Stimulated activated CD4-positive, alpha-beta T cell treated with anti-CD3 and anti-CD28 coated beads, Interleukin-1b, Interleukin-23, amount 100 ng/mL, for 1 hour (primary cell): ENCODE measurements at places on chromosomes 2 and 18.

DNA sequence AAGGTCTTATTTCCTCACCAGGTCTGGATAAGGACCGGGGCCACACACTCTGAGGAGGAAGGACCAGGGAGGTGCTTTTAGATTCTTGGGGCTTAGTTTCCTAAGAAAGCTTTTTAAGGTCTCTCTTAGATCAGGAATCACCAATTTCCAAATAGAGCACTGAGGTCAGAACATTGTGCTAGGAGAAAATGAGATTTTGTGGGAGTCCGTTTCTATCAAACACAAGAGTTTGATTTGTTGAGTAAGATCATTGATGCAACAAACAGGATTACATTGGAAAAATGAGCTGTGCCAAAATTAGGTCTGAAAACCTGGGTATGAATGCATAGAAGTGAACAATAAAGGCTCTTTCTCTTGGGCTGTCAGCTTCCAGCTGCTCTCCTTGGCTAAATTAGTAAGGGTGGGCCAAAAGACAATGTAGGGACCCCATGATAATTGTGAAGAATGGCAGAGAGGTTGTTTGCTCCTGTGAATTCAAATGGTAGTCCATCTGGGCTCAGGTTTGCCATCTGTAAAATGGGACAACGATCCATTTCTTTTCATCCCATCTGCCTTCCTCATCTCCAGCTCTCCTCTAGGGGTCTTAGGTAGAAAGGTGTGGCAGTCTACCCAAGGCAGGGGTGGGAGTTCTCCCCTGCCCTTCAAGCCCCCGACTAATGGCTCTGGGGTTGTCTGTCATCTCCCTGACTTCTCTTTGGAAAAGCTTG lies 20.0 kb downstream of the IGFBP2 start:
- no peak for DNase-seq

- no peak for DNase-seq
These were observed 66.2 kb downstream of the ATOH8 start for GRCh38 chr2:85819811-85820510.

GRCh38 chr2:219591091-219591490 lies 6.6 kb upstream of the STK11IP start:
- no peak for DNase-seq

GRCh38 chr2:190088917-190089316 lies 26.4 kb upstream of the MSTN start:
- DNase-seq, result no peak

GRCh38 chr18:44880170-44880569 lies 199.5 kb downstream of the SETBP1 start:
- no peak for DNase-seq

GRCh38 chr2:39069136-39069515 lies 51.7 kb downstream of the SOS1 start:
- no peak for DNase-seq

DNA sequence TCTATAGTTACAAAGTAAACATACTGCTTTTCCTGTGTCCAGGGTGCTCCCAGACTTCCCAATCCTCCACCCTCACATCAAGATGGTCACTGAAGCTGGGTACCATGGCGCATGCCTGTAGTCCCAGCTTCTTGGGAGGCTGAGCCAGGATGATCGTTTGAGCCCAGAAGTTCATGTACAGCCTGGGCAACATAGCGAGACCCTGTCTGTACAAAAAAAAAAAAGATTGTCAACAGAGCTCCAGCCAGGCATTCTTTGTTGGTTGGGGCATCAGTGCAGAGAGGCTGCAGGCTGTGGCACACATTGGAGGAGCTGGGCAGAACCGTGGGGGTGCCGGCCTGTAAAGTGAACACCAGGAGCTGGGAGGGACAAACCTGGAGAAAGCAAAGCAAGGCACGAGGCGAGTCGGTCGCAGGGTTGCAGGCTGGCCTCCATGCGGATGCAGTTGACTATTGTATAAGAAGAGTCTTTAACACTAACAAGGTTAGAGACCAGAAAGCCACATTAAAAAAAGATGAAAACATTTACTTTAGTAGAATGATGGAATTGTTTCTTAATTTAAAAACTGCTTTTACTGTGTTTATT lies 51.8 kb downstream of the ACOXL start:
- no peak for DNase-seq

GRCh38 chr2:31192851-31193392 lies 24.4 kb downstream of the CAPN14 start:
- no peak for DNase-seq

- no peak for DNase-seq
These were observed 149.2 kb downstream of the TANC1 start for GRCh38 chr2:159117658-159118057.

- peak; percentile 14 for DNase-seq
These were observed 371.1 kb upstream of the ID2 start for GRCh38 chr2:8310557-8311455.

GRCh38 chr2:112777036-112777435 lies 7.3 kb downstream of the IL1A start:
- no peak for DNase-seq

DNA sequence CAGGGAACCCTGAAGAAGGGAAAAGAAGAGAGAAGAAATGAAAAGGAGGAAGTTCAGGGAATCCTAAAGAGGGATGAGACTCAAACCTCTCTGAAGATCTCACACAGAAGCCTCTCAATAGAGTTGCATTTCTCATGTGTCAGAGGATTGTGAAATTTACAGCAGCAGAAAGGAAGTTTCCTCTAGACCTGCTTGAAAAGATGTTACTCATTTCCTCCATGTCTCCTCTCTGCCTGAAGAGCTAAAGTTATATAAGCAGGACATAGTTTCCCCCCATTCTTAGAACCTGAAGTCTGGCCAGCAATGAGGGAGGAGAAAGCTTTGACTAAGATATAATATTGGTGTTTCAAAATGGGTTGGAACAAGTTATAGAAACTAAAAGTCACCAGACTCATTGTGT lies 1155.6 kb downstream of the LRP1B start:
- DNase-seq, result no peak

- no peak for DNase-seq
These were observed 106.2 kb downstream of the SPOPL start for GRCh38 chr2:138607746-138608145.

GRCh38 chr2:156356014-156356754 lies 23.7 kb upstream of the NR4A2 start:
- DNase-seq, result no peak

- no peak for DNase-seq
These were observed 286.9 kb downstream of the TMX3 start for GRCh38 chr18:68427951-68428401.

DNA sequence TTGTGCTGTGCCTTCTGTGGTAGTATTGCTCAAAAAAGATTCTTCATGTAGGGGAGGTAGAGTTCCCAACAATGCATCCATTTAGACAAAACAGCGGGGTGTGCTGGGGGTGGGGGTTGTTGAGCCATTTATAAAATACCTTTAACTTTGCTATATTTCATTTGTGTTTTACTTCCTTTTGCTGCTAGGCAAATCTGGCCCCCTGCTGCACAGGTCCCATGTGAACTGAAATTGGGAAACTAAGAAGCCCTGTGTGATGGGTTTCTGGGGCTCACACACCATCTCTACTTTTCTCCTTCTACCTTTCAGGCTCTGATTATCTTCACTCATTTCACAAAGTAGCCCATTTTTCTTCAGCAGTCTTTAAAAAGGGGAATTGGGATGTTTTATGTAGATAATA lies 52.7 kb upstream of the ITGA4 start:
- no peak for DNase-seq

DNA sequence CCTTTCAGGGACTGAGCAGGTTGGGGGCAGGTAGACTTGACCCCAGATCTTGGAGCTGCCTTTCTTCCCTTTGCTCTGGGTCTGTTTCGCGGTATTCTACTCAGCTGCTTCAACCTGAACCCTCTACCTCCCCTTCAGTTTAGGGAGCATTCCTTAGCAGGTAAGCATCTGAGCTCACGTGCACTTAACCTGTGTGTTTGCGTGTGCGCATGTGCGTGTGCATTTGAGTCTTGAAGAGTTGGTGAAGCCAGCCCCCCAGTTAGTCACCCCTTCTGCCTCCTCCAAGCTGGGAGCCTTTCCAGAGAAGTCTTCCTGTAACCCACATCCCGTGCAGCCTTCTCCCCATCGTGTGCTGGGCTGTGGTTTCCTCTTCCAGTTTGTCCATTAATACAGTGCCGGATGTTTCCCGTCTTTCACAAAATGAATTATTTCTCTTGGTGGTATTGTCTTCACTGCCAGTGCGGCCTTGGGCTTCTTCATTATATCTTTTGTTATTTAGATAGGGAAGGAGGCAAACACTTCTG lies 33.2 kb downstream of the B3GNT2 start:
- no peak for DNase-seq

DNA sequence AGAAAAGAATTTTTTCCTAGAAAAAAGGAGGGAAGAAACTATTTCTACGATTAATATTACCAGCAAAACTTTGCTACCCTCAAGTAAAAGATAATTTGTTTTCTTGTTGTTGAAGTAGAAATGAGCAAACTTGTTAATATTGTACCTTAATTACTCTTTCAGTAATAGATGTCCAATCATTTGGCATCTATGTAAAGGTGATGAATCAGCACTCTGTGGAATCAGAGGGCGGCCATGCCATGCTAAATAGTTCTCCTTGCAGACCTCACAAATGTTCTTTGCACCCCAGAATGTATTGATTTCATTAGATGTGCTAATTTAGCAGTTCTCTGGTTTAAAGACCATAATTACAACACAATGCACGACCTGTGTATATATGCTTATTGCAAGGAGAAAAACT lies 29.1 kb upstream of the THSD7B start:
- no peak for DNase-seq

GRCh38 chr2:207141386-207141785 lies 24.4 kb downstream of the KLF7 start:
- no peak for DNase-seq

GRCh38 chr2:235371018-235371417 lies 122.8 kb upstream of the AGAP1 start:
- no peak for DNase-seq

DNA sequence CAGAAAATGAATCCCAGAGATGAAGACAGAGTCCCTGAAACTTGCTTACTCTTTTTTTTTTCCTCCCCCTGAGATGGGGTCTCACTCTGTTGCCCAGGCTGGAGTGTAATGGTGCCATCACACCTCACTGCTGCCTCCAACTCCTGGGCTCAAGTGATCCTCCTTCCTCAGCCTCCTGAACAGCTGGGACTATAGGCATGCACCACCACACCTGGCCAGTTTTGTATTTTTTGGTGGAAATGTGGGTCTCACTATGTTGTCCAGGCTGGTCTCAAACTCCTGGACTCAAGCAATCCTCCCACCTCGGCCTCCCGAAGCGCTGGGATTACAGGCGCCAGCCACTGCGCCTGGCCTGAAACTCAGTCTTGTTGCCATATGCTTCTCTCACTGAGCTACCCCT lies 27.8 kb downstream of the IGFBP2 start:
- DNase-seq, result no peak

- DNase-seq, result no peak
These were observed 222.9 kb upstream of the NCKAP5 start for GRCh38 chr2:133791191-133791590.

DNA sequence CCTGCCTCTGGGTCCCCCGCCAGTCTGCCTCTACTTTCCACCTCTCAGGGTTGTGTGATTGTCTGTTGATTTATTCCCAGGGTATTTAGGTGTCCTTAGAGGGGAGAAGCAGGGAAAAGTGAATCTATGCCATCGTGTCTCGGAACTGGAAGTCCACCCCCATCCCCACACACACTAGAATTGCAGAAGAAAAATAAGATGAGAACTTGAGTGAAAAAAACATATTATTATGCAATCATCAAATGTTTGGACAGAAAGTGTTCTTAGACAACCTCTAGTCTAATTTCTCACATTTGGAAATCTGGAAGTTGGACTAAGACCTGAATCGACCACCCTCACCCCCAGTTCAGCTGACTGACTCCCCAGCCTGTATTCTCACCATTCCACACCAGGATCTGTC lies 14.1 kb upstream of the CASP8 start:
- no peak for DNase-seq

GRCh38 chr2:121171625-121172119 lies 113.3 kb downstream of the TFCP2L1 start:
- DNase-seq, result no peak

- DNase-seq, result no peak
These were observed 566.6 kb upstream of the DSEL start for GRCh38 chr18:68083131-68083530.

DNA sequence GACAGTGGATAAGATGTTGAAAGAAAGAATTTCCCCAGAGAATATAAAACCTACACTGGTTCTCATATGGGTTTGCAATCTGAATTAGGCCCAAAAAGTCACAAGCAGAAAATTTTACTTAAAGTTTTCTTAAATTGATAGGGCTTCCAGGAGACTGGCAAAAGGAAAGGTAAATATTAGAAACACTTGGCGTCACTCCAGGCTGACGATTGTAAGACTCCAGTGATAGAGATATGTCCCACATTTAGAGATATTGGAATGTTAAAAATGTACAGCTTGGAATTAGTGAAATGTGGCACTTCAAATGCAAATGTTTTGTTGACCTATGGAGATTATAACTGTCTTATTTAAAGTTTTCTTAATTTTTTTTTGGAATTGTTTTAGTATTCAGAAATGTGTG lies 14.0 kb downstream of the YIPF4 start:
- DNase-seq, result no peak

DNA sequence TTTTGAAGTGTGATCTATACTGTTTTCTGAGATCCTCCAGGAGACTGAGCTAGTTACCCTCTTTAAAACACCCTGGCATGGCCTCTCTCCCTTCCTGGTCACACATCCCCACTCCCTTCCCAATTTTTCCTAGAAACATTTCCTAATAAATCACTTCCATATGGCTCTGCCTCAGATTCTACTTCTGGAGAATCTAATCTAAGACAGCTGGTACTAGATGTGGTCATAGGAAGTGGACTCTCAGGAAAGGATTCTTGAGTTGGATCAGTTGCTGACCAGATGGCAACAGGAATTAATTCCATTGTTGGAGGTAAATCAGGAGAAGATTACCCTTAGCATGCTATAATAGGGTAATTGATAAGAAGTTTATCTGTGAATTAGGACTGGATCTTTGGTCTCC lies 310.5 kb downstream of the SATB2 start:
- no peak for DNase-seq

GRCh38 chr2:156396126-156396525 lies 40.1 kb upstream of the GPD2 start:
- DNase-seq, result no peak

GRCh38 chr18:39945076-39945475 lies 2010.0 kb upstream of the PIK3C3 start:
- DNase-seq, result no peak

DNA sequence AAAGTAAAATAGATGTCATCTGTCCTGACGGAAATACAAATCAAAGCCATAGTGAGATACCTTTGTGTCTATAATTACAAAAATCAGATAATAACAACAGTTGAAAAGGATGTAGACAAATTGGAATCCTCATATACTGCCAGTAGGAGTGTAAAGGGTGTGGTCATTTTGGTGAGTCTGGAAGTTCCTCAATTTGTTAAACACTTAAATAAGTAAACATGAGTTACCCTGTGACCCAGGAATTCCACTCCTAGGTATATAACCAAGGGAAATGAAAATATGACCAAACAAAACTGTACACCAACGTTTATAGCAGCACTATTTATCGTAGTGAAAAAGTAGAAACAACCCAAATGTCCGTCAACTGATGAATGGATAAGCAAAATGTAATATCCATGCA lies 24.0 kb downstream of the R3HDM1 start:
- no peak for DNase-seq
